ENCODE measurements at places on chromosomes 4 and X.

DNA sequence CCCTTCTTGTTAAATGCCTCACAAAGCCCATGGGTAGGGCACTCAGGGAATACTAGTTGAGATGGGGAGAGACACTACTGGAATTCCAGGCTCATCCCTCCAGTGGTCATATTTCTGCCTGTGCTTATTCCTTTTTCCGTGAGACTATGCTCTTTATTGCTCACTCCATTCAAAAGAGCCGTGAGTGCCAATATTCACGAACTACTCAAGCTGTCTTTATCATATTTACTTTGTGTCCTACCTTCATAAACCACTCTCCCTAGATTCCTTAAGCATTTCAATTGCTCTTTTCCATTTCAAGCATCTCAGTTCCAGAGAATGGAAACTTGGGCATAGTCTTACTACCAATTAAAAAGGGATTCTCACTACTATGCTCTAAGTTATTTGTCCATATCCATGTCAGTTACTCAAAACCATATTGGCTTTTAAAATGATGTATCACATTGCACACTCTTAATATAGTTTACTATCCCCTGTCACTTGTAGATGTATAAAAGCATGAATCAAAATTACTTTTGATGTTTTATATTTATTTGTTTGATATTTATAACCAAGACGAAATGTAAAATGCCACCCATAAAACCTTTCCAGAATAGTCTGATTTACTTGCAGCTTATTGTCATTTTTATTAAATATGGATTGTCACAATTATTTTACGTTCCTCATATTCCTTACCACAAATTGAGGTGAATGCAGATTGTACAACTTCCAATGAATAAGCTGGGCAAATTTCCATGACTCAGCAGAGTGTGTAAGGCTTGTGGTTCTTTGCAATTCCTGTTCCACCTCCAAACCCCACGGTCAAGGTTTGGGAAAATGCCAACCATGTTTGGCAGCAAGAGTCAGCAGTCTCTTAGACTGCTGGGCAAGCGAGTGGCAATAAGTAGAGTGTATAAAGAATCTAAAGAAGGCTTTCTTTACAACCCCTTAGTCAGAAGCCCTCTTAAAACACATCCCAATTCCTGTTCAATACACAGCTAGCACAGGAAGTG is 24.4 kb downstream of the ENOX2 start:
- no peak for DNase-seq

DNA sequence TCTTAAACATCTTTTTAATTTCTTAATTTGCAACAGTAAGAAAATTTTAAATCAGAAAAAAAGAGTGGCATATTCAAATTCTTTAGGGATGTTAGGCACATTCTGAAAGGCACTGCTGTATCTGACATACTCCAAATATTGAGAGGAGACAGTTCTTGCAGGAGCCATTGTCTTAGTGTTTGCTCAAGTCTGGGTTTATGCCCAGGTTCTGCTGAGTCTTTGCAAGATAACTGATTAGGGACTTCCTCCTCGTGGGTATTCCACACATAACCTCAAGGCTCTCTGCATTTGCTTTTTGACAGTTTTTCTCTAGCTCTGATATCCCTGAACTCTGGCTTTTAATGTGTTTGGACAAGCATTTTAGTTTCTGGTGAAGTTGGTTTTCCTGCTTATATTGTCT is 52.6 kb downstream of the RPS3A start:
- no peak for DNase-seq

GRCh38 chr4:107725281-107725859 is 5.3 kb upstream of the PAPSS1 start:
- DNase-seq = no peak

GRCh38 chr4:64940698-64941097 is 531.4 kb upstream of the TECRL start:
- DNase-seq = no peak

DNA sequence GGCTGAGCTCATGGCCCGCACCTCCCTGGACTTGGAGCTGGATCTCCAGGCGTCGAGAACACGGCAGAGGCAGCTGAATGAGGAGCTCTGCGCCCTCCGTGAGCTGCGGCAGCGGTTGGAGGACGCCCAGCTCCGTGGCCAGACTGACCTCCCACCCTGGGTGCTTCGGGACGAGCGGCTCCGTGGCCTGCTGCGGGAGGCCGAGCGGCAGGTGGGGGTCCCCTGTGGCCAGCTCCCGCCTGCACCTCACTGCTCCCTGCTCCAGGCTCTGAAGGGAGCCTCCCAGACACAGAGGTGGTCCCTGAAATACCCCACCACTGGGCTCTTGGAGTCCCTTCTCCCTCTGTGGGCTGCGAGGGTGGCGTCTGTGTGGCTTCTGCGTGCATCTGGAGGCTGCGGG is 18.0 kb upstream of the CLCN4 start:
- DNase-seq = no peak

GRCh38 chrX:107857837-107858236 is 32.2 kb downstream of the MID2 start:
- no peak for DNase-seq

GRCh38 chr4:76622717-76623116 is 187.7 kb downstream of the SHROOM3 start:
- no peak for DNase-seq

- DNase-seq = no peak
Observed at GRCh38 chr4:102525097-102525496, 23.9 kb downstream of the NFKB1 start.

GRCh38 chrX:125093852-125094251 is 225.8 kb upstream of the TEX13C start:
- no peak for DNase-seq

DNA sequence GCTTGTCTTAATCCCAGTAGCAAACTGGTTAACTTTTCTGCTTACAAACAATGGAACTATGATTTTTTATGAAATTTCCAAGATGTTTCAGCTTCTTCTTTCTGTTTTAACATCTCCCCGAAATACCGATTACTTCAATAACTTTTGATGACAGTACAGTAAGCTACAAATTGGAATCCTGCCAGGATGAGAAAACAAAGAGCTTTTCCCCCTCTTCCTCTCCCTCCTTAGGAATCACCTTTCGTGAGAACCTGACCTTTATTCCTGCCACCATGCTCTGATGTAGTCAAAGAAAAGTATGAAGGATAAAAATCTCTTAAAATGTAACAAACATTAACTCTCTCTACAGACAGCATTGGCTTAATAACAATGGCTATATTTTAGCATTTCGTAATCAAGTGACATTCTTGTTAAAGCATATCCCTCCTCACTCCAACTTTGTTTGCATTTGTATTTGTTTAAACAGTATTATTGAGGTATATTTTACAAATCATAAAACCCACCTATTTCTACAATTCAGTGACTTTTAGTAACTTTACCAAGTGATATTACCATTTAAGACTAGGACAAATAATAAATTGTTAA is 148.7 kb upstream of the NAP1L5 start:
- DNase-seq = no peak

GRCh38 chr4:68372588-68372987 is 22.7 kb upstream of the YTHDC1 start:
- no peak for DNase-seq

Measured in activated T-cell treated with anti-CD3 and anti-CD28 coated beads, Interleukin-2, amount 50 U/mL, for 1 hour (primary cell).